Activated T-helper 1 cell treated with anti-CD3 and anti-CD28 coated beads, Interleukin-12 subunit alpha, Interleukin-12 subunit beta, Interleukin-2, Interleukin-4 antibody, amounts not matched to agents 30 ng/mL and 10 ng/mL and 1 ng/mL, durations not matched to agents 14 hours and 24 hours and 36 hours (primary cell): ENCODE measurements at places on chromosomes 12 and 14.

DNA sequence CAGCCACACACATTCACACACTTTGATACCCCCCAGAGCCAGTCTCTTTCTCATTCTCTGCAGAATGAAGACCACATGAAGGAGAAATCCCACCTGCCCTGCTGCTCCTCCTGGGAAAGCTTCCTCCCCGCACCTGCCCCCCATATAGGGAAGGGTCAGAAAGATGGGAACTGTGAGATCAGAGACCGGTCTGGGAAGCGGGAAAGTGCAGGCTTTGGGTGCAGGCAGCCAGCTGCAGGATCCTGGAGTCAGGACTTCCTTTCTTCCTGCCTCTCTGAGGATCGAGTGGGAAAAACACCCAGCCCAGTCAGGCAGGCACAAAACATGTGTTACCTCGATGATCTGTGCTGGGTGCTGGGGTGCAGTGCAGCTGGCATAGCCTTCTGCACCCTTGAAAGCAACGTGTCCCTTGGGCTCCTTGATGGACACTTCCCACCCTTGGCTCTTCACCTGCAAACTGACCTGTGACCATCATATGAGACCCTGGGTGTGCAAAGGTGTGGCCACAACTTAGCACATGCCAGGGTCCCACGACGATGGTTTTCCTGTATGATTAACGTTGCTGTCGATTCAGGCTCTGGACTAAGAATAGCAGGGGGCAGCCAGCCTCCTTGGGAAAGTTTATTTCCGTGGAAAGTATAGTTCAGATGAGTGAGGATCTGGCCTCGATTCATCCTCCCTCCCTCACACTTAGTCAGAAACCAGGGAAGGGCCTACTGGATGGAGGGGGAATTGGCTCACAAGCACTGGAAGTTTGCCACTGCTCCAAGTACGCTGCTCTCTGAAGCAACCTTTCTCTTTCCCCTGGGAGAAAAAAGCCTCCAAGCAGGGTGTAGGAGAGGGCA, 105.4 kb upstream of the MED13L start:
- no peak for DNase-seq

DNA sequence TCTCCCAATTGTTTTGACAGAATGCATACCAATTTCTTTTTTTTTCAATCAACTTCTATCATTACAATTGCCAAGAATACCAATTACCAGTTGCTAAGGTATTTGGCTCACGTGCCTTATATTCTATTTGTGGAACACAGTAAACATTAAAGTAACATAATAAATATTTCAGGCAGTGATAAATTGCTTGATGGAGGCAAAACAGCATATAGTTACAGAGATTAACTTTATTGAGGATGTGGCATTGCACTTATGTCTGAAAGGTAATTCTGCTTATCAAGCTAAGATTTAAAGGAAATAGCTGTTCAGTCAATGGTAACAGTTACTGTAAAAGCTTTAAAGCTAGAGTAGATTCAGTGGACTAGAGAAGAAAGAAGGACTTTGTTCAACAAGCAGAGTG, 1107.8 kb downstream of the FSCB start:
- no peak for DNase-seq

GRCh38 chr12:124698998-124699305, 131.5 kb upstream of the NCOR2 start:
- no peak for DNase-seq

GRCh38 chr12:22935090-22935489, 310.1 kb downstream of the ETNK1 start:
- DNase-seq, result no peak
